Muscle of leg (tissue), 16 donors: ENCODE measurements at places on chromosomes 11 and 22. TPM values are rescaled to one million over a fixed set of nuclear protein-coding genes. Genes with fewer than 3 reads are reported as not detected.

SLC37A4 gene
- 5.7 TPM for total RNA-seq

MOGAT2 gene
- not detected for total RNA-seq

OR52A5 gene
- total RNA-seq: not detected

KCNJ11 gene
- 12.9 TPM for total RNA-seq

TYR gene
- total RNA-seq: not detected

SIK2 gene
- 14.9 TPM for total RNA-seq

TRIM22 gene
- 8.2 TPM for total RNA-seq

- H3K4me3 ChIP-seq: peak within 1 kb of the TSS; percentile 73
- peaks cover 7% of the 10 kb centered on the region for H3K27me3 ChIP-seq
- no peak within 1 kb of the TSS for H3K27ac ChIP-seq
- H3K36me3 ChIP-seq: peaks cover 64% of the 10 kb centered on the region
- H3K4me1 ChIP-seq: peaks cover 31% of the 10 kb centered on the region
- peak; percentile 90 for DNase-seq
Observed at GRCh38 chr11:60924110-60924905, at the start of gene TMEM132A. TMEM132A (plus strand) TSS chr11:60924460; CDS start chr11:60924634, 174 bp downstream.

DNA sequence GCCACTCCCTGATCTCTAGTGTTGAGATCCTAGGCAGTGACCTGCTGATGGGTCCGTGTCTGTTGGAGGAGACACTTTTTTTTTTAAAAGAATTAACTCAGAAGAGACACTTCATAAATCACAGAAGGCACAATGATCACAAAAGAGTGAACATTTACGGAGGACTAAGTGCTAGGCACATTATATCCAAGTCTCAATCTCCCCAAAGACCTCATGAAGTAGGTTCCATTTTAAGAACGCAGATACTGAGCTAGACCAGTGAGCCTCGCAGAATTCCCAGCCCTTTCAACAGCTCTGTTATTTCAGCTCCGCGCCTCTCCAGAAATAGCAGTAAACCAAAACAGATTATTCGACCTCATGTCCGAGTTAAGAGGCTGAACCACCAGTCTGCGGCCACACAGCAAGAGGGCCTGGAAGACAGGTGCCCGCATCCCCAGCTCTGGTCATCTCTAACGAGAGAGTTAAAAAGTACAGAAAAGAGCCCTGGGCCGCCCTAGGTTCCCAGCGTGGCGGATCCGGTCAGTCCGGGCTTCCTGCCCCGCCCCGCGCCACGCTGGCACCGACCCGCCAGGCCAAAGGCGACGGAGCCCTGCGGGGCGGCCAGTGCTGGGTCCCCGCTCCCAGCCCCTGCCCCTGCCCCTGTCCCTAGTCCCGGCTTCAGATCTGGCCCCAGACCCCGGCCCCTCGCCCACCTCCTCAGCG, 612 bp downstream of the XBP1 start:
- H3K4me3 ChIP-seq: peak overlapping the region; percentile 57
- peak overlapping the region; percentile 93 for H3K27ac ChIP-seq
- peaks cover 23% of the 10 kb centered on the region for H3K4me1 ChIP-seq
- H3K36me3 ChIP-seq: peaks cover 36% of the 10 kb centered on the region

DNA sequence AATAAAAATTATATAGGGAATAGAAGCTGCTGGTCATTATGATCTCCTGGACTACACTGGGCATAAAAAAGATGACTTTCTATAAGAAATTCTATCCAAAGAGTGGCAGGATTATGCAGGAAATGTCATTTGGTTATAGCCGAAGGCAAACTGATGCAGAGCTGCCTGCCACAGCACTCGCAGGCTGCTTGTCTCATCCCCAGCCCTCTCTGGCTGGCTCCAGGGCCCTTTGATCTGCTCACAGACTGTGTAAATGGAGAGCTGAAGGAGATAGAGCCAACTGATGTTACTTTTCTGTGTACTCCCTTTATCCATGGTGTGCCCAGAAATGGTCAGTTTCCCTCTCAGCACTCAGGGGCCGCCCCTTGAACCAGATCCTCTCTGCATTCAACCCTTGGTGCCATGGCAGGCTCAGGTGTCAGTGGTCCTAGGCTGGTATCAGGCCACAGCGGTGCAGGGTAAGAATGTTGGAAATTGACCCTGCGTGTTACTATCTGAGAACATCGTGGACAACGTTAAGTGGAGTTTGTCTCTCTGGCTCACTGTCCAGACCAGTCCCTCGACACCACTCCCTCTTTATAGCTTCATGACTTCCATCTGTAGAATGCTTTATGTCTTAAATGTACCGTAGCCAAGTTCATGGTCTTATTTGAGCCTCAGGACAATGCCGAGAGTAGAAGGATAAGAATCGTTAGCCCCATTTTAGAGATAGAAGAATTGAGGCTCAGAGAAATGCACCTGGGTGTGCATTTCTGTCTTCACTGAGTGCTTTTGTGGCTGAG, 27.8 kb downstream of the TEAD1 start:
- H3K4me1 ChIP-seq: peaks cover 9% of the 10 kb centered on the region
- DNase-seq: peak; percentile 51
- no peaks in the 10 kb centered on the region for H3K36me3 ChIP-seq
- H3K27me3 ChIP-seq: no peaks in the 10 kb centered on the region
- H3K27ac ChIP-seq: no peak overlapping the region

DNA sequence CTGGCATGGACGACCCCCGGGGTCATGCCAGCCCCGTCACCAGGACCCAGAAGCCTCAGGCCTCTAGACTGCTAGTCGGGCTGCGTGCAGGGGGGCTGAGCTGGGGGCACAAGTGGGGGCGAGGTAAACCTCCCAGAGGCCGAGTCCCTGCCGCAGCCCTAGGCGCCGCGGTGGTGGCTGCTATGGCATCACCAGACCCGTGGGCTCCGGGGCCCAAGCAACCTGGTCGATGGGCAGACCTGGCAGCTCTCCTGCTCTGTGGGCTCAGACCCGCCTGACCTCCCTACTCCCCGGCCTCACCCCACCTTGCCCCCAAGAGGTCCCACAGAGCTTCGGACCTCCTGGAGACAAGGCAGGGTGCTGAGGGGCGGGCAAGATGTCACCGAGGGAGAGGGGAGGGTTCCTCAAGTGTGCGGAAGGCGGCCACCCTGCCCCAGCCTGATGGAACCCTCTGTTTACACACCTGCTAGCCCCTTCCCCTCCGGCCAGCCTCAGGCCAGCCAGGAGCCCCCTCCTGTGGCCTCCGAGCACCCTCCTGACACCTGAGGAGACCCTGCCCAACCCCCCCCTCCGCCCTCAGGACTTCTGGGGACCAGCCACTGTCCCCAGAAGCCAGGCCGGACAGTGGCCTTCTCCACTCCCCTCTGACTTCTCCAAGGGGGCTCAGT, 9.4 kb downstream of the IGF2 start:
- peaks cover 29% of the 10 kb centered on the region for H3K4me1 ChIP-seq
- DNase-seq: peak; percentile 34
- peaks cover 22% of the 10 kb centered on the region for H3K27me3 ChIP-seq
- peak overlapping the region; percentile 62 for H3K27ac ChIP-seq
- H3K36me3 ChIP-seq: peaks cover 48% of the 10 kb centered on the region
- no peak overlapping the region for H3K4me3 ChIP-seq

- H3K27me3 ChIP-seq: peaks cover 6% of the 10 kb centered on the region
- H3K27ac ChIP-seq: no peak overlapping the region
- peaks cover 29% of the 10 kb centered on the region for H3K4me1 ChIP-seq
- DNase-seq: no peak
- peaks cover 25% of the 10 kb centered on the region for H3K36me3 ChIP-seq
Observed at GRCh38 chr11:64624883-64625481, 34.0 kb downstream of the SLC22A12 start.

- no peak overlapping the region for H3K4me3 ChIP-seq
- no peak for DNase-seq
- no peaks in the 10 kb centered on the region for H3K36me3 ChIP-seq
- H3K27me3 ChIP-seq: no peaks in the 10 kb centered on the region
Observed at GRCh38 chr11:66749091-66749490, 20.1 kb upstream of the SPTBN2 start.

DNA sequence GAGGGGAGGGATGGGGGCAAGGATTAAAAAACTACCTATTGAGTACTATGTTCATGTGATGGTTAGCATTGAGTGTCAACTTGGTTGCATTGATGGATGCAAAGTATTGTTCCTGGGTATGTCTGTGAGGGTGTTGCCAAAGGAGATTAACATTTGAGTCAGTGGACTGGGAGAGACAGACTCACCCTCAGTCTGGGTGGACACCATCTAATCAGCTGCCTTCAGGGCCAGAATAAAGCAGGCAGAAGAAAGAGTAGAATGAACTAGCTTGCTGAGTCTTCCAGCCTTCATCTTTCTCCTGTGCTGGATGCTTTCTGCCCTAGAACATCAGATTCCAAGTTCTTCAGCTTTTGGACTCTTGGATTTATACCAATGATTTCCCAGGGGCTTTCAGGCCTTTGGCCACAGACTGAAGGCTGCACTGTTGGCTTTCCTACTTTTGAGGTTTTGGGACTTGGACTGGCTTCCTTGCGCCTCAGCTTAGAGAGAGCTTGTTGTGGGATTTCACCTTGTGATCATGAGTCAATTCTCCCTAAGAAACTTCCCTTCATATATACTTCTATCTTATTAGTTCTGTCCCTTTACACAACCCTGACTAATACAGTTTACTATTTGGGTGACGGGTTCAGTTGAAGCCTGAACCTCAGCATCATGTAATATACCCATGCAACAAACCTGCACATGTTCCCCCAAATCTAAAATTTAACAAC, 70.2 kb downstream of the MTNR1B start:
- no peaks in the 10 kb centered on the region for H3K4me1 ChIP-seq
- H3K36me3 ChIP-seq: no peaks in the 10 kb centered on the region
- no peaks in the 10 kb centered on the region for H3K27me3 ChIP-seq

GRCh38 chr11:36463781-36464180, 46.3 kb downstream of the TRAF6 start:
- peaks cover 5% of the 10 kb centered on the region for H3K4me1 ChIP-seq
- H3K27me3 ChIP-seq: no peaks in the 10 kb centered on the region
- H3K4me3 ChIP-seq: no peak overlapping the region
- peaks cover 8% of the 10 kb centered on the region for H3K36me3 ChIP-seq
- DNase-seq: no peak
- no peak overlapping the region for H3K27ac ChIP-seq

DNA sequence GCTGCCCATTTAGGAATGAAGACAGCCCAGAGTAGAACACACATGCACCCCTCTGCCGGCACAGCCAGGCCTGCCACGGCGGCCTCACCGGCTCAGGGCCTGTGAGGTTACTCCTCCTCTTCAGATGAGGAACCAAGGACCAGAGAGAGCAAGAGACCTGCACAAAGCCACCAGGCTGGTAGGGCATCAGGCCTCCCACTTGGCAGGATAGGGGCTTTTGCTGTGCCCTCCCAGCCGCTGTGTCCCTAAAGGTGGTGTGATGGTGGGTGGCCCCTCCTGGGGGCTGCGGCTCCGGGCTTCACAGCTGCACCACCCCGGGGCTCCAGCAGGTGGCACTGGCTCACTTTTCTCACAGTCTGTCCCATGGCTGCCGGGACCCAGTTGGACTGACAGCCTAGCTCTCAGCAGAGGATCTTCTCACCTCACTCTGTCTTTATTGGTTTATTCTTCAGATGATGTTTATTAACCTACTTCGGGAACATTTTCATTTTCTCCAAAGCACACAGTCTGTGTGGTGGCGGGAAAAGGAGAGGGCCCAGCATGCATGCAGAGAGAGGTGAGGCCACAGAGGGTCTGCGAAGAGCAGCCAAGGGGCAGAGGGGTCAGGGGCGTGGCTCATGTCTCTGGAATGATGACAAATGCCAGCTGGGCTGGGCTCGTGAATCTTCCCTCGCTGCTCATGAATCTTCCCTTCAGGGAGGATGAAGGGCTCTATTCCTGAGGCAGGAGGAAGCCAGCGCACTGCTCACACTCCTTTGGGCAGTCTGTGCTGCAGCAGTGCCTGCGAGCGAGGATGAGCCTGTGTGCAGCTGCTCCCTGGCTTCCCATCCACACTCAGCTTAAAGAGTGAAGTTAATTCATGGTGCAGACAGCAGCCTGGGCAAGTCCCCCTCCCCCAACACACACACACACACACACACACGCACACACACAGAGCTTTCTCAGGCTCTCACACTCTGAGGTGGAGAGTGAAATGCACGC, 101.1 kb upstream of the PITPNB start:
- peaks cover 23% of the 10 kb centered on the region for H3K36me3 ChIP-seq
- H3K4me1 ChIP-seq: peaks cover 54% of the 10 kb centered on the region
- DNase-seq: peak; percentile 81
- no peaks in the 10 kb centered on the region for H3K27me3 ChIP-seq

DNA sequence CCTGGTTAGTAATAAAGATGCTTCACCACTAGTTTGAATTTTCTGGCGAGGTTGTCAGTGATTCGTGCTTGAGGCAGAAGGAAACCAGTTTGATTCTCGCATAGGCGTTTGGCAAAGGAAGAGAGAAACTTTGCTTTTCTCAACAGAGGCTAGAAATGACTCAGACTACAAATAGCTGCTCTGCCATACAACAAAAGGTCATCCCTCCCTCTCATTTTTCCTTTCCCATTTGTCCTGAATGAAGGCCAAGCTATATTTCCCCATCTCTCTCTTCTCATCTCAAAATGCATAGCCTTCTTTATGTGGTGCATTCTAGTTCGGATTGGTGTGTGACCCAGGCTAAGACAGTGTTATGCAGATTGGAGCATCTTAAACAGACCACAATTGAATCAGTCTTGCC, 741.4 kb downstream of the NTM start:
- DNase-seq: peak; percentile 76
- H3K27ac ChIP-seq: peak overlapping the region; percentile 84
- peaks cover 2% of the 10 kb centered on the region for H3K27me3 ChIP-seq
- H3K4me1 ChIP-seq: peaks cover 26% of the 10 kb centered on the region

- no peaks in the 10 kb centered on the region for H3K36me3 ChIP-seq
- H3K27ac ChIP-seq: no peak overlapping the region
- H3K27me3 ChIP-seq: no peaks in the 10 kb centered on the region
Observed at GRCh38 chr22:43878831-43879550, 12.8 kb downstream of the PNPLA5 start.

GRCh38 chr11:130022799-130023198, 20.2 kb upstream of the PRDM10 start:
- no peaks in the 10 kb centered on the region for H3K4me1 ChIP-seq
- no peak overlapping the region for H3K4me3 ChIP-seq
- DNase-seq: no peak
- H3K27ac ChIP-seq: no peak overlapping the region

DNA sequence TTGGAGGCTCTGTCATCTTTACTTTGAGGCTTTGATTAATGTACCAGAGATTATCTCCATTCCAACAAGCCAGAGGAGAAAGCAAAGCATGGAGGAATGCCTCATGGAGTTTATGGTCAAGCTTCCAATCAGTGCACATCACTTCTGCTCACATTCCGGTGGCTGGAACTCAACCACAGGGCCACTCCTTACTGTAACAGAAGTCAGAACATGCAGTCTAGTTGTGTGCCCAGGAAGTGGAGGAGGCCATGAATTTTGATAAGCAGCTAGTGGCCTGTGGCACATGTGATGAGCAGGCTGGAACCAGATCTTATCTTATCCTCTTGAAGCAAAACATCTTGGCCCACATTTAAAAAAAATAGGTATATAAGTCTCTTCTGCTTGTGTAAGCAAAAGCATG, 258.9 kb upstream of the ARHGAP20 start:
- no peak overlapping the region for H3K4me3 ChIP-seq
- DNase-seq: no peak
- H3K27ac ChIP-seq: no peak overlapping the region
- H3K4me1 ChIP-seq: peaks cover 2% of the 10 kb centered on the region
- H3K36me3 ChIP-seq: no peaks in the 10 kb centered on the region
- no peaks in the 10 kb centered on the region for H3K27me3 ChIP-seq

GRCh38 chr11:111001986-111002611, 243.4 kb upstream of the POU2AF2 start:
- DNase-seq: peak; percentile 91
- H3K36me3 ChIP-seq: no peaks in the 10 kb centered on the region
- H3K4me1 ChIP-seq: peaks cover 29% of the 10 kb centered on the region
- peak overlapping the region; percentile 49 for H3K27ac ChIP-seq
- no peaks in the 10 kb centered on the region for H3K27me3 ChIP-seq

GRCh38 chr22:26857169-26857568, 199.8 kb downstream of the MIAT start:
- no peak overlapping the region for H3K4me3 ChIP-seq
- no peak overlapping the region for H3K27ac ChIP-seq
- H3K27me3 ChIP-seq: peaks cover 7% of the 10 kb centered on the region
- DNase-seq: peak; percentile 20
- no peaks in the 10 kb centered on the region for H3K4me1 ChIP-seq
